ENCODE measurements at places on chromosomes 12 and 14.

GRCh38 chr14:101243587-101244338 is 317.5 kb upstream of the DIO3 start:
- DNase-seq = no peak

- no peak for DNase-seq
These were observed 159.1 kb downstream of the RASSF9 start for GRCh38 chr12:85676816-85677749.

DNA sequence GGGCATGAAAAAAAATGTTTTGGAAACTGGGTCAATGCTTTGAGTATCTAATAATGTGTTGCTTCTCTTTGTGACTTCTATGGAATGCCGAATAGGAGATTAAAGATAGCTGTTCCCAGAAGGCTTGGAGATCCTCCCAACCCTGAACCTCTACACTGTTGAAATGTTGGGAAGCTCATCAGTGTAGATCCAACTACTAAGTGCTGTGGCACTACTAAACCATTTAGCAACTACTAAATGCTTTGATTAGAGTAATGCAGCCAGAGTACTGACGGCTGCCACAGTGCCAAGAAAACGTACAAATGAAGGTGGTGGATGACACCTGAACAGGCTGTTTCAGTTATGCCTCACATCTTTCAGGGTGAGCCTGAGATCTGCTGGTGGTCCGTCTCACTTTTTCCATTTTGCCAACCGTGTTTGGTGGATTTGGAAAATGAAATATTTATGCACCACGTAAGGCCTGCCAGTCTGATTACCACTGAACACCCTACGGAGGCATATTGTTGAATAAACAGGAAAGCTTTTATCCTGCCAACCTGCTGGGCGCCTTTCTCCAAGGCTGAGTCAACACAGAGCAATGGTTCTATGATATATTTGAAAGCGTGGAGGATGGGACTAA is 938.0 kb upstream of the FLRT2 start:
- no peak for DNase-seq

GRCh38 chr14:55138091-55138490 is 9.0 kb downstream of the LGALS3 start:
- DNase-seq = no peak

DNA sequence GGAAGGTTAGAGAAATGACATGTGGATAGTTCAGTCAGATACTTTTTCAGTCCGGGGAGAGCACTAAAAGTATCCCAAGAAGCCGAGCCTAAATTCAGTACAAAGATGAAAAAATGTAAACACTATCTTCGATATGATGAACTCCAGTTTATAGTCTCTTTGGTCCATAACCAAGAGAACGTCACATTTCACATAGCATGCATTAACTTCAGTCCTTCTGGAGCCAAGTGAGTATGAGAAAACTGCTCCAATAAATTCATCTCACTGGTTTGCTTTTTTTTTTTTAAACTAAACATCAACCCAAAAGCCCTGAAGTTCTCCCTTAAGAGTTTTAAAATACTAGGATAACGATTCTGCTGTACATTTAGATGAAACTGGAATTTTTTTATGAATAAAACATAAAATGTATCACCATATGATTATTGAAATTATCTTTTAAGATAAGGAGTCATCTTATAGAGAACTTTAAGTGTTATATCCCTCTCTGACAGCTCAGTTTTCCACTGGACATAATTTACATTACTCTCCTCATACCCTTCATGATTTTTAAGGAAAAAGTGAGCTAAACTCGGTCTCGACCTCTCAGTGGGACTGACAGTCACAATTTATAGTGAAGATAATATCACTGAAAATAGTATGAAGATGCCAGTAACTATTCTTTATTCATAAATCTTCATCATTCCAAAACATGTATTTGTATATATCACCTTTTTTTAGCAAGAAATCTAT is 841.5 kb upstream of the FLRT2 start:
- no peak for DNase-seq

DNA sequence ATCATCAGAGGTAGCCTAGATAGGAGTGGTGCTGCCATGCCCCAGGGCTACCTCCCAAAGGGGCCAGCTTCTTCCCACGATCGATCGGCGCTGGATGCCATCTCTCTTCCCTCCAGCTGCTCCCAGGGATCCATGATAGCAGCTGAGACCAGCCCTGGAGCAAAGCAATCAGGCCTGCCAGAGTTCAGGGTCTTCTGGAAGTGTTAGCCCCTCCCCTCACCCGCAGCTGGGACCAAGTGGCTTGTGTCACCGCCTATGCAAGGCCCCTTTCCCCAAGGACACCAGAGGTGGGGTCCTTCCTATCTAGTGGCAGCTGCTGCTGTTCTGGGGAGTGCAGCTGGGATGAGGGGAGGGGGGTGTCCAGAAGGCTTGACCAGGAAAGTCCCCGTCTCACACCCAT is 87.0 kb downstream of the IRF2BPL start:
- DNase-seq = no peak

GRCh38 chr12:12201274-12201758 is 65.5 kb downstream of the LRP6 start:
- DNase-seq = no peak

DNA sequence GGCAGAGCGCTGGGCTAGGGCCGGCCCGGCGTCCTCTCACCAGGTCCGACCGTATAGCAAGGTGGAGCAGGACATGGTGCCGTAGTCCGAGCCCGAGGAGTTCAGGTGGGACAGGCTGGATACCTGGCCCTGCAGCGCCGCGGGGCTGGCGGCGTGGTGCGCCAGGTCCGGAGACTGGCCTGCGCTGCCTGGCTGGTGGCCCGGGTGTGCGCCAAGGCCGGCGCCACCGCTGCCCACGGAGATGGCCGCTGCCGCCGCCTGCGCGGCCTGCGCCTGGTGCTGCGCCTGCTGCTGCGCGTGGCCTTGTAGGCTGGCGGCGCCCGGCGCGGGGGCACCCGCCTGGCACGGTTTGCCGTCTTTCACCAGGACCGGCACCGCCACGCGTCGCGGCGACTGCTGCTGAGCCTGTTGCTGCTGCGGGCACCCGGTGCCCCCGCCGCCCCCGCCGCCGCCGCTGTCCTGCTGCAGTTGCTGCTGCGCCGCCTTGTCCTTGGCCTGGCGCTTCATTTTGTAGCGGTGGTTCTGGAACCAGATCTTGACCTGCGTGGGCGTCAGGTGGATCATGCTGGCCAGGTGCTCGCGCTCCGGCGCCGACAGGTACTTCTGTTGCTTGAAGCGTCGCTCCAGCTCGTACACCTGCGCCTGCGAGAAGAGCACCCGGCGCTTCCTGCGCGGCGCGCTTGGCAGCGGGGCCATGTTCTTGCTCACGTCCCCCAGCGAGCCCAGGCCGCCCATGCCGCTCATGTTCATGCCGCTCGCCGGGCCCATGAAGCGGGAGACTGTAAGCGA is 2.6 kb downstream of the NKX2-1 start:
- no peak for DNase-seq

GRCh38 chr12:68163560-68164081 is 4.1 kb upstream of the IFNG start:
- no peak for DNase-seq

- DNase-seq = no peak
These were observed 48.7 kb downstream of the SCARB1 start for GRCh38 chr12:124814741-124815613.

GRCh38 chr14:83707056-83707455 is 1822.9 kb upstream of the FLRT2 start:
- DNase-seq = no peak

- no peak for DNase-seq
These were observed 378.0 kb upstream of the DDHD1 start for GRCh38 chr14:53531156-53531555.

- no peak for DNase-seq
These were observed 474.1 kb upstream of the PRICKLE1 start for GRCh38 chr12:43063650-43064049.

DNA sequence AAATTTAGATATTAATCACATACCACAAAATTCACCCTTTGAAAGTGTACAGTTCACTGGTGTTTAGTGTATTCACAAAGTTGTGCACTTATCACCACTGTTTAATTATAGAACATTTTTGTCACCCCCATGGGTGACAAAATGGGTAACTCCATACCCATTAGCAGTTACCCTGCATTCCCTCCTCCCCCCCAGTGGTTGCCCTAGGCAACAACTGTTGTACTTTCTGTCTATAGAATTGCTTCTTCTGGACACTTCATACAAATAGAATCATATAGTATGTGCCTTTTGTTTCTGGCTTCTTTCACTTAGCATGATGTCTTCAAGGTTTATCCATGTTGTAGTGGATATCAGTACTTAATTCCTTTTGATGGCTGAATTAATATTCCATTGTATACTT is 52.7 kb downstream of the FBXO34 start:
- DNase-seq = no peak

GRCh38 chr12:57609781-57610553 is 1.3 kb upstream of the ARHGEF25 start:
- DNase-seq = no peak

GRCh38 chr12:54662026-54662425 is 13.9 kb upstream of the DCD start:
- DNase-seq = no peak
